Camera-type eye (tissue), 1 donor: ENCODE measurements at places on chromosomes 5 and 9. TPM values are rescaled to one million over a fixed set of nuclear protein-coding genes. Genes with fewer than 3 reads are reported as not detected.

The C9 gene
- total RNA-seq = not detected

The IFNE gene
- total RNA-seq = not detected

The SLCO4C1 gene
- 0.77 TPM for total RNA-seq

The APBA1 gene
- total RNA-seq = 24.6 TPM

The C9orf153 gene
- 1.2 TPM for total RNA-seq

The CRB2 gene
- 36.4 TPM for total RNA-seq

The LTC4S gene
- total RNA-seq = 1.1 TPM

The EIF4E1B gene
- total RNA-seq = 0.55 TPM

The FIBCD1 gene
- 10.2 TPM for total RNA-seq

The EQTN gene
- total RNA-seq = 1.2 TPM

The MAMDC2 gene
- total RNA-seq = 20.3 TPM

The AQP3 gene
- total RNA-seq = 43.3 TPM

The PLAC8L1 gene
- total RNA-seq = not detected

The MARCOL gene
- total RNA-seq = not detected

The CEL gene
- total RNA-seq = 0.77 TPM

The AJM1 gene
- 2.0 TPM for total RNA-seq

The IL9 gene
- not detected for total RNA-seq

The PCDHGB7 gene
- 26.6 TPM for total RNA-seq

The OTULIN gene
- 26.6 TPM for total RNA-seq

The PDCD1LG2 gene
- not detected for total RNA-seq

The PCDH1 gene
- total RNA-seq = 23.0 TPM
